ENCODE measurements at places on chromosomes 11 and 22.

DNA sequence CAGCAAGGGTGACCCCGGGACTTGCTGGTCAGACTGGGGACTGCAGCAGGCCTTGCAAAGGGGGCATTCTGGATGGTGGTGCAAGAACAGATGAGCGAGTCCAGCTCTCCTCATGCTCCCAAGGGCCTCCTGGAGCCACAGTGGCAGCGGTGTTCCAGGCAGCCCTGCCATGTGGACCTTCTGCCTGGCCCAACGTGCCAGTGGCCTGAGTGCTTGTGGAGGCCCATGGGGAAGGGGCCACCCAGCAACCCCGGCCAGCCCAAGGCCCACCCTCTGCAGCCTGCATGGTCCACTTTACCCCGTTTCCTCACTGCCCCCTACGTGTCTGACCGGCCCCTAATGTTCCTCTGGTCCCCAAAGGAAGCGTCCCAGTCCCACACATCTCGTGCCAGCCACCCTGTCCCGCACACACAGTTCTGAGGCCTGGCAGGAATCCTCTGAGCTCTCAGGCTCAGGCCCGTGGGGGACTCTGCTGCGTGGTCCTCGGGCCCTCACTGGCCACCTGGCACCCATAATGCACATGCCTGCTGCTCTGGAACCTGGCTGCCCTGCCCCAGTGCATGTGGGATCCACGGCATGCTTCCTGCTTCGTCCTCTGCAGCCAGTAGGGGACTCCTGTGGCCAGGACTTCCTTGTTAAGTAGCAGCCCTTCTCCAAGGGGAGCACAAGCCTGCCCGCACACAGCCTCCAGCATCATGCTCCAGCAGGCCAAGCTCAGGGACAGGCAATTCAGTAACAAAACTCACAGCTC, 85.5 kb downstream of the DGCR2 start:
- no peak for DNase-seq

- no peak for DNase-seq
Measured at GRCh38 chr11:94030059-94030458, 8.9 kb downstream of the HEPHL1 start.

DNA sequence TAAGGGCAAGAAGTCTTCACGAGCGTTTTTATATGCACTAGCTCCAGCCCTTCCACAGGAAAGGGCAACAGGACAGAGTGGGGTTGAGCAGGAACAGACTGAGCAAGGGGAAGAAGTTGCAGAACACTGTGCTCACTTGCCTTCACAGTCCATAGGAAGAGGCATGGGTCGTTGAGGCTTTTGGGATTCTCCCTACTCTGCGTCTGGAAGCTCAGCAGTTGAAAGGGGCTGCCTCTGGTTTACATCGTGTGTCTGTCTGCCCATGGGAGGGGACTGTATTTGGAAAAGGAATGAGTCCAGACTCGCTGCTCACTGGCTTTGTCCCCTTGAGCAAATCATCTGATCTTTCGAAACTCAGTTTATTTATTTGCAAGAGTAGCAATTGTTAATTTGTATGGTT, 1.1 kb upstream of the PDGFD start:
- DNase-seq: no peak

- no peak for DNase-seq
Measured at GRCh38 chr11:109443052-109443451, 21.1 kb downstream of the C11orf87 start.

- DNase-seq: no peak
Measured at GRCh38 chr11:73401217-73401923, 25.2 kb downstream of the RELT start.

GRCh38 chr11:62902932-62903331, 18.2 kb downstream of the CHRM1 start:
- DNase-seq: no peak

DNA sequence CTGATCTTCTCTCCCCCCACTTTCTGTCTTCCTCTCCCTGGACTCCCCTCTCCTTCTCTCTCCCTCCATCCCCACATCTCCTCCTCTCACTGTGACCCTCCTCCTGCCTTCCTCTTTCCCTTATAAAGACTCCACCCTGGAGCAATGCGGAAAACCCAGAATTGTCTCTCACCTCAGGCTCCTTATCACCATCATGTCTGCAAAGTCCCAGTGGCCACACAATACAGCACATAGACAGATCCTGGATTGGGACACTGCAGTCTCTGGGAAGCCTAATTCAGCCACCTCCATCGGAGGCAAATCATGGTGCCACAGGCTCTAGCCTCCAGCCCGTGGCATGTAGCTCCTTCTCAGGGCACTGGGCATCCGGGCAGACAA, 2.7 kb downstream of the RFPL2 start:
- no peak for DNase-seq

DNA sequence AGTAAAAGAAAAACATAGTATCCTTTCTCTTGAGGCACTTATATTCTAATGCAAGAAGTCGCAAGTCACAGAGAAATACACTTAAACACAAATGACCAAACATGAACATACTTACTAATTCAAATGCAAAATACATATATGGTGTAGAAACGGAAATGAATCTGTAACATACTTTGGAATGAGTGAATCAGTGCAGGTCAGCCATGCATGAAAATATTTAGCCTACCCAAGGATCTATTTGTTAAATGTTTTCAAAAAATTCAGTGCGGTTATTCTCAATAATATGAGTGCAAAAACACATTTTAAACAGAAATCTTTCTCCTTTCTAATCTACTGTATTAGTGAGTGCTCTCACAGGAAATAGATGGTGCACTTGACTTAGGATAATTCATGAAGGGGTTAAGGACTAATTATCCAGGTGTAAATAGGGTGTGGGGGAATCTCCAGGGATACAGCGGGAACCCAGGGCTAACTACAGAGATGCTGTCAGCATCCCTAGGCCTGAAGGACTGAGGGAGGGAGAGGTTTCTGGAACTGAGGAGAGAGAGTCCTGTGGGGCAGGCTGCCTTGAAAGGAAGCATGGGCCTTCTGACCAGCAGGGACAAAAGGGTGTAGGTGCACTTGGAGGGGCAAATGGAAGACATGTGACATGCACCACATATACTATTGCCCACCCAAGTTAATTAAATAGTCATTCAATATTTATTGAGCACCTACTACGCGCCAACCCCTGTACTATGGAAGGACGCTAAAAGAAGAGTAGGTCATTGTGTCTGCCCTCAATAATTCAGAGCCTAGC, 139.2 kb downstream of the MAML2 start:
- DNase-seq: no peak

- DNase-seq: no peak
Measured at GRCh38 chr22:12601870-12602779, 2925.9 kb upstream of the OR11H1 start.

- no peak for DNase-seq
Measured at GRCh38 chr11:48216510-48216909, at the start of gene OR4B1. Gene OR4B1 (plus strand): TSS chr11:48216810. CDS start chr11:48216810, 0 bp downstream.

GRCh38 chr11:60887556-60887955, 18.8 kb downstream of the PRPF19 start:
- DNase-seq: no peak

DNA sequence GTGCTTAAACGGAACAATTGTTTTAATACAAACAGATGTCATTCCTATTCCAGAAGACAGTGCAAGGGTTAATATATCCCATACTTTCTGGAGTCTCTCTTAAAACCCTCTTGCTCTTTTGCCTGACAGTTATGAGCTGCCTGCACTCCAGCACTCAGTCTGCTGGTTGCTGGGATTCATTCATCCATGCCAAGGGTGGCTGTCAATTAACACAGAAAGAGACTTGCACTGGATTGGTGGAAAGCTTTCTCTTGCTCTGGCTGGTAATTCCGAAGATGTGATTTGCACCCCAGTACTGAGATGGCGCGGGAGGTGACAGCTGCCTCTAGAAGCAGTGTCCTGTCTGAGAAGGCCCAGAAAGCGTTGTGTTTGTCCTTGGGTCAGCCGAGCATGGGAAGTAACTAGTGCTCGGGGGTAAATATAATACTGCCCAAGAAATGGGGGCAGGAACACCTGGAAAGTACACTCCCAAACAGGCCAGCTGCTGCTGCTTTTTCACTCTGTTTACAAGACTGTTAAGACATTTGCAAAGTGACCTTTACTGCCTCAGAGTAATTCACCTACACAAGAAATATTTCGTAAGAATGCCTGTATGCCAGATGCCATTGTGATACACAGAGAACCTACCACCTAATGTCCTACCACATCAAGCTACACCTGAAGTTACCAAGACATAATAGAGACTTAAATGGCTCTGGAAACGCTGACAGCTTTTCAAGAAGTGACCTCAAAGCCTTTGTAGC, 20.5 kb downstream of the SCUBE2 start:
- no peak for DNase-seq

- DNase-seq: no peak
Measured at GRCh38 chr11:129252621-129253020, 60.5 kb upstream of the ARHGAP32 start.

GRCh38 chr22:44550711-44551491, 52.9 kb upstream of the RTL6 start:
- DNase-seq: no peak

DNA sequence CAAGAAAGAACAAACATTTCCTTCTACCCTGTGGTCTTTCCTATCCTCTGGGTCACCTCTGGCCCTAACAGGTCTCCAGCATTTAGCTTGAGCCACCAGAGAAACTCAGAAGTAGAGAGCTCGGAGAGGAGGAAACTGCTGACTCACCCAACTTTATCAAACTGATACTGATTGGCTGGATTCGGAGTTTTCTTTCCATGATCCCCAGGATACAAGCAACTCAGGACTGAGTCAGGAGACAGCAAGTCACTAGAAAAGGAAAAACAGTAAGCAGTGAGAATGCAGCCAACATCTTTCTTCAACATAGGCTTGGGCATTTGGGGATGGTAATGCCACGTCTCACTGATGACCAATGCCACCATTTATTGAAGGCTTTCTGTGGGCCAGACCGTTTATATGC, 32.7 kb downstream of the THOC5 start:
- DNase-seq: no peak

DNA sequence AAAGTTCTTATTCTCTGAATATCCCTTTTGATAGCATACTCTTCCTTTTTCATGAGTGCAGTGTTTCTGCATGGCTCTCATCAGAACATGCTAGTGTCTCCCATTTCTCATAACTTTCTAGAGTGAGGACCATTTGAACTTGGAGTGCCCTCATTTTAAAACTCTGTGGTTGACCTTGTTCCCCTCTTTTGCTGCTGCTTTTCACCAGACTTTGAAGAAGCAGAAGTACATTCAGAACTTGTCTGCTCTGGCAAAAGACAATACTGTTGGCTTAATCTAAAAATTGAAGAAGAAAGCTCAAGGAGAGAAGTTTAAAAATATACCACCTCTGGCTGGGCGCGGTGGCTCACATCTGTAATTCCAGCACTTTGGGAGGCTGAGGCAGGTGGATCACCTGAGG, 35.0 kb downstream of the PPARA start:
- no peak for DNase-seq

DNA sequence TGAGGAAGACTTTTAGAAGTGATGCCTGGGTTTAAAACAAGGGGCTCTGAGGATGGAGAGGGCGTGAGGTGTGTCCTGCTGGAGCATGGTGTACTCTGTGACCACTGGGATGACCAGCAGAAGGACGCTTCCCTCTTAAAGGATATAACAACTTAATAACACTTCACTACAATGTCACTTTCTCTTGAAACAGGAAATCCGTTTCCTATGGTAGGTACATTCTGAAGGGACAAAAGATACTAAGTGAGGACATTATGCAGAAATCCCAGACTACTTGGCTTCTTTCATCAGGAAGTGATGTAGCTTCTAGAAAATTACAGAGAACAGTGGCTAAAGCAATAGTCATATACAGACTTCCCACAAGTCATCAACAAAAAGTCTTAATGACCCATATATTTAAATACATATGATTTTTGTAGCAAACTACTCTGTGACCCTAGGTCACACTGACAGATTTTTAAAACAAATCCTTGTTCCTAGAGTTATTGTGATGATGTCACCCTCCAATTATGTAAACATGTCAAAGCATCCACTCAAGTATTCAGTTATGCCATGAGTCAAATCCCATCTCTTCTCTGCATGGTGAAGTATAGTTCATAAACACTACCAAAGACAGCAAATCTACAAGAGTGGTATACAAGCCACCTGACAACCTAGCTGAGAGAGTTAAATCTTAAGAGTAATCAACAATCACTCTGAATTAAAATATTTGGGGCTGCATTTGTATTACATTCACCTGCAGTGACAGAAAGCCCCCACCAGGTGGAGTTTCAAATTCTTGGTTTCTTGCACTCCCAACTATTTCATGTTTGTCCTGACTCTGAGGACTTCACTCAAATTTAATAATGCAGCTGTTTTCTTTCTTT, 32.8 kb downstream of the PITPNB start:
- peak; percentile 66 for DNase-seq

GRCh38 chr11:17412488-17413180, 24.2 kb upstream of the KCNJ11 start:
- no peak for DNase-seq

DNA sequence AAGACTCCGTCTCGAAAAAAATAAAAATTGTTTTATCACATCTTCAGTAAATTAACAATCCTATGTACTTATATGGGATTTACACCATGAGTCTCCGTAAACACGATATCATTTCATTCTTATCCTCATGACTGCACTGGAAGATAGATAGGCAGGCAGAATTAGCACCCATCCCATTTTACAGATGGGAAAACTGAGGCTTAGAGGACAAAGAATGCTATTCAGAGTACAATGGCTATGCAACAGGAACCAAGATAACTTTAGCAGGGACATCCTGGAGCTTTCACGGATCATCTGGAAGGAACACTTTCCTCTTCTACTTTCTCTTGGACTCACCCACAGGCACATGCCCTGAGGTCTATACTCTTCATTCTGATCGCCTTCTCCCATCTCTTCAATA, 14.6 kb upstream of the SGSM1 start:
- DNase-seq: no peak

GRCh38 chr11:123797114-123797513, 9.0 kb downstream of the OR6M1 start:
- no peak for DNase-seq

DNA sequence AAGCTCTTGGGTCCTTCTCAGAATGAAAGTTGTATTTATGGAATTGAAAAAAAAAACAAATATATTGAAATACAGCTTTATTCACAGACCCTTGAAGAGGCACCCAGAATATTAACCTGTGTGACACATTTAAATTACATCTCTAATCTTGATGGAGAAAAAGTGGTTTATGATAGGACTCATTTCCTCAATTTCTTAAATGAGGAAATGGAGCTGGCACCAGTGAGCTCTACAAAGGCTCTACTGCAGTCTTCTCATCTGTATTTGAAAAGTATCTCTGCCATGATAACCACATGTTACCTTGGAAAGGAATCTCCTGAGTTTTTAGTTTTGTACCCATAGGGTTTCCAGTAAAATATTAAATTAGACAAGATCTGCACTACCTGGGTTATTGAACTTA, 186.5 kb downstream of the HIPK3 start:
- DNase-seq: no peak
